AG08395 (cell line): ENCODE measurements at places on chromosomes 5 and 9.

GRCh38 chr9:120662513-120662912, 51.8 kb downstream of the MEGF9 start:
- DNase-seq = no peak

DNA sequence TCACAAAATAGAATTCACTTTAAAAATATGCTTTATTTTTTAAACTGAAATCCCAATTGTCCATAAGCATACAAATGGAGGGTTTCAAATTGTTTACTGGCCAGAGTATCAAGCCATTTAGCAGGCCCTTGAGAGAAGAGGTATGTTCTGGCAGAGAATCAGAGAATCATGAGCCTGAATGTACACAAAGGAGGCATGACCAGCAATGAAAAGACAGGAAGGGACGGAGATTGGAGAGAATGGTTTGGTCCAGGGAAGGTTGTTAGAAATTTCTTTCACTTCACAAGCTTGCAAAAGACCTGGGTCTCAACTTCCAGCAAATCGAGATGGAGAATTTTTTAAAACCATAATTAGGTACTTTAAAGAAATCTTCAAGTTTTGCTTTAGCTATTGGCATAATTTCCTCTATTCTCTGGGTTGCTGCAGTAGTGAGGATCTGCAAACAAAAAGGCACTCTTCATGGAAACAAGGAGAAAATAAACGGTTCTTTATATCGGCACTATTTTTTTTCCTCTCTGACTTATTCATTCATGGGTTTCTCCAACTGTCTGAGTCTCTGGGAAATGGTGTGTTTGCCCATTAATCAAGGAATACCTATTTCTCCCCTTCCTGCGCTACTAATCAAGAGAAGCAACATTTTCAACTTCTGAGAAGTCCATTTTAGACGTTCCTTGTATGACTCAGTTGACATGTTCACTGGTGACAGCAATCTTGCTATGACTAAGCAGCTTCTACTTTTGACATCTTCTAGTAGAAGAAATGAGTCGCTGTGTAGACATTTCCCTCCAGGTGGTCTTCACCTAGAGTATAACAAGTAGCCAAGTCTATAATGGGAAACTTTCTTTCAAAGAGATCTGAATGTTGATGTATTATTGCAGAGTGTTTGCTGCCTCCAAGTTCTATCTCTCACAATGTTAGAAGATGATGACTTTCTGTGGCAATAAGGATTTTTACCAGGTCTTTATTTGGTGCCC, 23.1 kb upstream of the ERCC6L2 start:
- peak; percentile 23 for DNase-seq

DNA sequence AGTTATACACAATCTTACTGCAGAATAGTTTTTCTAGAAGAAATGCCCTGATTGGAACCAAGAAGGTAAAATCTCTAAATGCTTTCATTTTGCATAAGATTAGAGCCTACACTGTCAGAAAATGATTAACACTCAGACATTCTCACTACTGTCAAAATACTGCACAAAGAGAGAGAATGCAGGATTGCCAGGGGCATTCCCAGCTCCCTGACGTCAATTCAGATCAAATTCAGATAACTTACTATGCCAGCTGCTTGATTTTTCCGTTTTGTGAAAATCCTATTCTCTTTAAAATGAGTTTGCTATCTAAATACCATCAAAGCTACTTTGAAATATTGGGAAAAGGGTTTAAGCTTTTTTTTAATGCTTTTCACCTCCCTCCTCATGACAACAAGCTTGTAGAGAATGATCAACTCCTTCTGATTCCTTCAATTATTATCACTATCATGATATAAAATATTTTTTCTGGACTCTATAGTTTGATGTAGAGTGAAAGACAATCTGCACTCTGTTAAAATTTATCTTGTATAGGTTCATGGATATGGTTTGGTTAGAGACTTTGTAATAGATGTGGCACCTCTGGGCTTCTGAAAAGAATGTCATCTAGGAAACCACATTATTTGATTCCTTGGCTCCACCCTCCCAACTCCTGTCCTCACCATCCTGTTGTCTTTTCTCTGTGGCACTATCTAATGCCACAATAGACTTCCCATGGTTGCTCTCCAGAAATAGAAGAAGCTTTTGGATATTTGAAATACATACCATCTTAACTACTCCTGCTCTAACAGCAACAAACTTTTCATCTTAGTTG, 407.7 kb downstream of the PDE4D start:
- DNase-seq = no peak

DNA sequence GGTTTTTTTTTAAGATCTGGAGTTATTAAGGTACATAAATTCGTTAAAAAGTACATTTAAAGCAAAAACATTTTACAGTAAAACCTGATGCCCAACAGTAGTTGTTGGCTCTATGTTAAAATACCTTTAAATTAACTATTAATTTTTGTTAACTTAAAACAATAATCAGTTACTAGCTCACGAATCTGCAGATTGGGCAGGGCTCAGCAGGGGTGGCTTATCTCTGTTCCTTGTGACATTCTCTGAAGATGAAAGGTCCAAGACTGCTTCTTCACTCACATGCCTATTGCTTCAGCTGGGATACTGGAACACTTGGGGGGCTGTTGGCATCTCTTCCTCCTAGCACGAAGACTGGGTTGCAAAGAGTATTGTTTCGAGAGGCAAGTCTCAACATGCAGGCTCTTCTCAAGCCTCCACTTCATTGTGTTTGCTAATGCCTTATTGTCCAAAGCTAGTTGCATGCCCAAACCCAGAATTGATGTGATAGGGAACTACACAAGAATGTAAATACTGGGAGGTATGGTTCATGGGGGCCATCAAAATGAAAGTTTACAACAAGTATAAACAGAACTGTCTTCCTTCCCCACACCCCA, 46.6 kb downstream of the MAP3K1 start:
- DNase-seq = no peak

DNA sequence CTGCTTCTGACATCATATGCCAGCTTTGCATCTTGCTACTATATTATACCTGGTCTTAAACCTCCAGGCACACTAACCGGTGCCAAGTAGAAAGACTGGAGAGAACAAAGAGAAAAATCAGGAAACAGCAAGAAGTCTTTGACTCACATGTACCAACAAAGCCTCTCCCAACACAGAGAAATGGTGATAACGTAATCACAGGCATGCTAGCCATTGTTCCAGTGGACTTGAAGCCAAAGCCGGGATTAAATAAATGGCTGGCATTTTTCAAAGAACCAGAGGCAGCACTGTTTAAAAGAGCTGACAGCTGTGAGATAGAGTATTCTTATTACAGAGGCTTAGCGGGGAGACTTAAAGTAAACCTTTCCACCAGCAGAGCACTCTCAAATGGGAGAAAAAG, 148.4 kb upstream of the NFIL3 start:
- DNase-seq = no peak

DNA sequence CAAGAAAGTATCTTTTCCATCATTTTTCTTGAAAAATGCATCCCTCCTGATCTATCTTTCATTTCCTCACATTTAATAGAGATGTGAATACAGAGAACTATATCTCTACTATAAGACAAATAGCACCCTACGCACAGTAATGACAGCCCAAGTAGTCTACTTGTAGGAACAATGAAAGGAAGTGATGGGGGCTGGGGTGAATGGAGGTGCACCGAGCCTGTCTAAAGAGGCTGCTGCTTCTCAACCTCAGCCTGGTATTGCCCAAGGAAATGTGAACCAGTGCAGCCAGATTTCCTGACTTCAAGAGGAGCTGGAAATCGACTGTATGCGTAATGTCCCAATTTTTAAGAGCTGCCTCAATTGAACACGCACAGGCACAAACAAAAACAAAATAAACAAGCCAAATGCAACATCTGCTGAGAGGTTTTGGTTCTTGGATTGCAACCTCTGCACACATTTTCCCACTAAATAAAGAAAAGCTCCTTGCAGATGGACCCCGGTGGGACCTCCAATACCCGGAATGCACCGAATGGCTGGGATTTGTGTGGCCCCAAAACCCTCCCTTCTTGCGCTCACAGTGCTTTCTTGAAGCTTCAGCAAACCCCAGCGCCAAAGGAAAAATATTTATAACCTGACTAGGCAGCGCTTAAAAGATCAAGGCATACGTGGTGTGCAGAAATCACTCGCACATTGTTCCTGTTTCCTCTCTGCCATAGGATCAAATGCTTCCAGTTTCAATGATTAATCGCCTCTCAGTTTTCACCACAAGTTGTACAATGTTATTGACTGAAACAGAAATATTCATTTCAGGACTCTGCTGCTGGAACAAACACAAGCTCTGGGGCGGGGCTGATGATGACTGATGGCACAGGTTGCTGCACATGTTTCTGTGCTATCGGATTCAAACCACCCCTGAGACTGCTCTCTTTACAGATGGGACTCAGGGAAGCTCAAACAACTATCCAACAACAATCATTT, 68.3 kb downstream of the KCNIP1 start:
- no peak for DNase-seq

GRCh38 chr9:107397076-107398044, 92.2 kb downstream of the KLF4 start:
- peak; percentile 60 for DNase-seq

GRCh38 chr9:85237478-85237877, 504.3 kb downstream of the AGTPBP1 start:
- no peak for DNase-seq

GRCh38 chr5:18050345-18050744, 416.1 kb downstream of the TAF11L14 start:
- no peak for DNase-seq

DNA sequence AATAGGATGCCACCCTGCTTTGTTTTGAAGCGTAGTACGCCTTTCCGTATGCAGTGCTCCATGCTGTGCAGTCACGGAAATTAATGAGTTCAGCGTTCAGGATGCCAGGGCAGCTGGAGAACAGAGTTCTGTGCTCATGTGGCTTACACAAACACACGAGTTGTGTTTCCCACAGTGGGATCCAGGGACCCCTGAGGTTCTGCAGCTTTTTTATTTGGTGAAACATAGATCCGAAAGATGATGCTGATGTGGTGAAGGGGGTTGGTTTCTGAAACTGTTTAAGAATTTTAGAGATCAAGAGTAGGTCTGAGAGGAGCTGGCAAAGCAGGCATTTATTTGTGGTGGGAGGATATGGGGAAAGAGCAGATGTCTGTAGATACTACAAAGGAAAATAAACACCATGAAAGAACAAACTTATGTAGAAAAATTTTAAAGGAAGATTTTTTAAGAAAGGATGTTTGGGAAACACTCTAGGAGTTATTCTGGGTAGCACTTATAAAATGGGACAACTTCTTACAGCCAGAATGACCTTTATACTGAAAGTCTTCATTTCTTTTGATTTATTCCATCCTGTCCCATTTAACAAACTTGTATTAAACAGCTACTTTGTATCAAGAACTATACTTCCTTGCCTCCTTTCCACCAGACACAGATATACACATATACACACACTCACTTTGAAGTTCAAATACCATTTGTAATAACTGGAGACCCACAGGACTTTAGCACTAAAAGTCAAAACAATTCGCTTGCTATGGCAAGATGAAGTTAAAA, 52.7 kb downstream of the ITGA1 start:
- DNase-seq = no peak

DNA sequence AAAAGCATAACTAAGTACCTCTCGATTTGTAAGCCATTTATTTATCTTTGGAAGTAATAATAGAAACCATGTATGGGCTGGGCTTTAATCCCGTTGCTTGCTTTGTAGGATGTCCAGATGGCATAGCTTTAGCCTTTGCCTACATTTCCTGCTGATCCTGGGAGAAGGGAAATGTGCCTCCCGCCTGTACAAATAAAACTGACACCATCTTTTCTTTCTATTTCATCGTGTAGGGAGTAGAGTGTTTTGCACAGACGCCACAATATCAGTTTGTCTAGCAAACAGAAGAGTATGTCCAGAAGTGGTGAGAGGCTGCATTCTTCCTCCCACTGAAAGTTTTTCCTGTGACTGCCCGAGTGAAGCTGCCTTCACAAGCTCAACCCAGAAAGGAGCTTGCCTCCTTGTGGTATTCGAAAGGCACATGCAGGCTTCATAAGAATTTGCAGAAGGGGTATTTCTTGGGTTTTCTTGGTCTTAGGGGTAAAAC, 24.7 kb upstream of the TJP2 start:
- DNase-seq = peak; percentile 44

GRCh38 chr5:34040472-34040871, 2.5 kb downstream of the C1QTNF3 start:
- no peak for DNase-seq

DNA sequence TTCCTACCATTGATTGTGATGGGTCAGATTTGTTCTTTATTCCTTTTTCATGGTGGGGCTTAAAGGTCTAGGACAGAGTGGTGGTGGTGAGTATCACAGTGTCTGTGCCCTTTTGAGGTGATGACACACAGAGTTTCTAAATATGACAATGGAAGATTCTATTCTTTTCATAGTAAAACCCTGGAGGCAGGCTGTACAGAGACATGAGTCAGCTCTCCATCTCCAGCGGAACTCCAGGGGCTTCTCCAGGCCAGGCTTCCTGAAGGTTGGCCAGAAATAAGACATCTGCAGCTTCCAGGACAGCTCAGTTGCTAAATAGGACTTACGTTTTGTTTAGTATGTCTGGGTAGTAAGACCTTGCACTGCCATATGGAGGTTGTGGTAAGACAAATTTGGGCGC, 229.5 kb downstream of the CD180 start:
- DNase-seq = peak; percentile 34
